ENCODE measurements at places on chromosomes 4 and X.

DNA sequence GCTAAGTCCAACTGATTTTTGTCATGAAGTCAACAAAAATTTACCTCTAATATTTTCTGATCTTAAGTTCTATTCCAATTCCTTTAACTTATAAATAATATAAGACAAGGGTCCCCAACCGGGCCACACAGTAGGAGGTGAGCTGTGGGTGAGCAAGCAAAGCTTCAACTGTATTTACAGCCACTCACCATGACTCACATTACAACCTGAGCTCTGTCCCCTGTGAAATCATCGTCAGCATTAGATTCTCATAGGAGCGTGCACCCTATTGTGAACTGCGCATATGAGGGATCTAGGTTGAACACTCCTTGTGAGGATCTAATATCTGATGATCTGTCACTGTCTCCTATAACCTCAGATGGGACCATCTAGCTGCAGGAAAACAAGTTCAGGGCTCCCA, 227.4 kb downstream of the MAPK10 start:
- no peak for DNase-seq

GRCh38 chr4:15232366-15233263, 195.2 kb upstream of the C1QTNF7 start:
- no peak for DNase-seq

- DNase-seq = no peak
These were observed 12.2 kb downstream of the ASMTL start for GRCh38 chrX:1440506-1440905.

DNA sequence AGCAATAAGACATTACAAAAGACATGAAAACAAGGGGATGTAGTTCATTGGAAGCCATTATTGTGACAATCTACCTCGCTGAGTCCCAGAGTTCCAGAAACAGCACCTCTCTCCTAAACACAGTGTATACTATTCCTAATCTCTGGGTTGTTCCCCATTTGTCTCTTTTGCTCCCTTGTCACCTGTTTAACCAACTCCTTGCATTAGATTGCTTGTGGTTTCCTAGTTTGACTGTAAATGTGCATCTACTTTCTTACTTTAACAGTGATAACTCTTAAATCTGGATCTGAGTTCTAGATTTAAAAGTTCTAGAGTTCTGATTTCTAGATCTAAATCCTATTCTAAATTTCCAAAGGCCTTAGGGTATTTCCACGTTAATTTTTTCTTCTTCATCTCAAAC, 71.6 kb upstream of the TET2 start:
- no peak for DNase-seq

DNA sequence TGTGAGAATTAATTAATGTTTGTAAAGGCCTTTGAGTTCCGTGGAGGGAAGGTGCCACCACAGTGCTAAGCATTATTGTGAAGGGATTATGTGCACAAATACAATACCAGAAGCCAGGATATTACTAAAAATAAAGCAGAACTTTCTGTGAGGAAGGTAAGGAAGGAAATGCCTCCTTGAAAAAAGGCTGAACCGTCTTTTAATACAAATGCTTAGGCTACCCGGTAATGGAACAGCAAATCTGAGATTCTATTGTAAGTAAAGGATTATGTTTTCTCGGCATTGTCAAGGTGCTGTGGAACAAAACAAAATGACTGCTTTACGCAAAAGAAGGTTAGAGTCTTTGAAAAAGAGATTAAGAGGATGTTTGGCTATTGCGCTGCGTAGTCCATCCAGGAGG, 57.9 kb upstream of the SPRY1 start:
- no peak for DNase-seq

Measured in naive thymus-derived CD4-positive, alpha-beta T cell (primary cell).